OCI-LY7 (cell line): ENCODE measurements at places on chromosomes 4 and X.

GRCh38 chr4:10816571-10816970, 132.0 kb upstream of the CLNK start:
- no peak for DNase-seq

- no peak for DNase-seq
Measured at GRCh38 chrX:97027384-97027922, 143.7 kb downstream of the RPA4 start.

GRCh38 chr4:34200535-34200934, 2043.8 kb downstream of the ARAP2 start:
- no peak for DNase-seq

GRCh38 chr4:17664755-17665154, 50.3 kb downstream of the MED28 start:
- DNase-seq, result peak; percentile 93

DNA sequence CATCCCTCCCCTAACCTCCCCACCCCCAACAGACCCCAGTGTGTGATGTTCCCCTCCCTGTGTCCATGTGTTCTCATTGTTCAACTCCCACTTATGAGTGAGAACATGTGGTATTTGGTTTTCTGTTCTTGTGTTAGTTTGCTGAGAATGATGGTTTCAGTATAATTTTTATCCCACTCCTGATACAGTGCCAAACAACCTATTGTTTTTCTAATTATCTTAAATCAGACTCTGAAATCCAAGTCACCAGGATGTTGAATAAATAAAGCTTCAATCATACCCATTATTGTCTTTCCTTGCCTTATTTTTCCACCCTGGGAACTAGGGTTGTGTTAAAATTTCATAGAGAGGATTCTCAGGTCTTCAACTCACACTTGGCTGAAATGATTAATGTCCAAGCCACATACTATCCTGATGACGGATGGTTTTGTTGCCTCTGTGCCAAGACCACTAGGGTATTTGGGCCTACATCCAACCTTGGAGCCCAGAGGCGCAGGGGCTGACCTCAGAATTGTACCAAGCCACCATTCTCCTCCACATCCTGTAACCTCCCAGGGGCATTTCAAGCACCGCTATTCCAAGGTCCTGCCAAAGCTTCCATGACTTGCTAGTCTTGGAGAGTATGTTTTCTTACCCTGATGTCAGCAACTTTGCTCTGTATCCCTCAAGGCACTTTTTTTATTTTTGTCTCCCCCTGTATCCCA, 332.4 kb downstream of the ARHGAP24 start:
- DNase-seq, result no peak

- DNase-seq, result no peak
Measured at GRCh38 chrX:115058276-115058675, 40.9 kb upstream of the IL13RA2 start.

DNA sequence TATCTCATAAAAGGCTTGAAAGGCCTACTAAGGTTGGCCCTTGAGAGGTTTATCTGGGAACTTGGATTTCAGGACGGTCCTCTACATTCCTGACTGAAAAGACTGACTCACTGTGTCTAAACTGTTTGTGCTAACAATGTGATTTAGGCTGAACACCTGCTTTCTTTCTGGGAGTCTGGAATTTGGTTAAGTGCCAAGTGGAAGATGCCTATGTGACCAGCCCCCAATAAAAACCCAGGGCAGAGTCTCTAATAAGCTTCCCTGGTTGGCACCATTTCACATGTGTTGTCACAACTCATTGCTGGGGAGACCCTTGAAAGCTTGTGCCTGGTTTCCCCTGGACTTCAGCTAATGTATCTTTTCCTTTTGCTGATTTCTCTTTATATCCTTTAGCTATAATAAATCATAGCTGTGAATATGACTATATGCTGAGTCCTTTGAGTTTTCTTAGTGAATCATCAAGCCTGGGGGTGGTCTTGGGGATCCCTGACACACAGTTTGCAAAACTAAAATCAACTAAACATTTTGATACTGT, 55.1 kb downstream of the GPR82 start:
- DNase-seq, result no peak

DNA sequence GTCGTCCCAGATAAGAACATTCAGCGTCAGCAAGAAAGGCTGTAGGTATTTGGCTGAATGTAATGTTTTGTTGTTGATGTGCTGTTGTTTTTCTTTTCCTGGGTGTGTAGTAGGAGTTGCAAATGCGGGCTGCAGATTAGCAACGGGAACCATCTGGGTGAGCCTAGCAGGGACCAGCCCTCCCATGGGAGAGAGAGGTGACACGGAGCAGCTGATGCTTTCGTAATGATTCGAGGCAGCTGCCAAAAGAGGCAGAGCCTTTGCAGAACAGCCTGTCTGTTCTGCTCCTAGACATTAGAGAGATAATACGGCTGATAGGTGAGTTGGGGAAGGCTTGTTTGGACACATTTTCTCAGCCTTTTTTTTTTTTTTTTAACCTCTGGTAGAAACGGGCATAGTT, 25.3 kb downstream of the ARSF start:
- no peak for DNase-seq

DNA sequence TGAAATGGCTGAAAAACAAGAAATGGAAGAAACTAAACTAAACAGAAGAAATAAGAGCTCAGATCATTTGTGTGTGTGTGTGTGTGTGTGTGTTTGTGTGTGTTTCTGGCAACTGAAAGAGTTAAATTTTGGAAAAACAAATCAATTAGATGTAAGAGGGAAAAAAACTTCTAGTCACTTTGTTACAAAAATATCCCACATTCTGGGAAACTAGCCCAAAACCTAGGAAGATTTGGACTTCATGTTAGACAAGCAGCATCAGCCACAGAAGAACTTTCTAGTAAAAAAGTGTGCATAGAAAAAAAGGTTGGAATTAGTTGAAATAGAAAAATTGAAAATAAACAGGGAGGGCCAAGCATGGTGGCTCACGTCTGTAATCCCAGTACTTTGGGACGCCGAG, 111.6 kb upstream of the PRKG2 start:
- DNase-seq, result no peak

DNA sequence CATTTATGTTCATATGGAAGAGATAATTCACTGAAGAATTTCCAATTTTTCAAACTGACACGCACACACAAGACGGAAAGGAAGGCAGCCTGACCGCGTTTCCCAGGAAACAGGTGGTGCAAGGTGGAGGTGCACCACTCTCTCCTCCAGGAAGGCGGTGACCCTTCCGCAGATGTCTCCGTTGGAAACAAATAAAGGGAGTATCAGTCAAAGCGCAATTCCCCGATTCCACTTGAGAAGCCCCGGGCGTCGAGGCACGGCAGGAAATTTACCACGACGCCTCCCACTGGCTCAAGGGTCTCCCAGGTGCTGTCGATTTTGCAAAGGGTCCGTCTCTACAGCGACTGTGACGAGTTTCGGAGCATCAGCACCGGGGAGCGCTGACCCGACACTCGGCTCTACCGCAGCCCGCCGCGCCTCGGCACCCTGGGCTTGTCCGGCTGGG, 770 bp upstream of the TIGD2 start:
- no peak for DNase-seq

GRCh38 chrX:11397680-11398079, 104.5 kb downstream of the AMELX start:
- DNase-seq, result no peak
